ENCODE measurements at places on chromosomes 11 and 22. TPM values are rescaled to one million over a fixed set of nuclear protein-coding genes. Genes with fewer than 3 reads are reported as not detected.

Gene KRTAP5-1
- not detected for total RNA-seq

Gene LRRC56
- total RNA-seq: 7.7 TPM

- H3K27ac ChIP-seq: no peak overlapping the region
- H3K4me1 ChIP-seq: peaks cover 3% of the 10 kb centered on the region
- H3K27me3 ChIP-seq: no peaks in the 10 kb centered on the region
- DNase-seq: no peak
- H3K36me3 ChIP-seq: peaks cover 14% of the 10 kb centered on the region
Observed at GRCh38 chr11:94871491-94872185, 101.7 kb downstream of the CWC15 start.

GRCh38 chr11:102561636-102562035, 31.1 kb upstream of the MMP7 start:
- H3K4me3 ChIP-seq: no peak overlapping the region
- no peak overlapping the region for H3K27ac ChIP-seq
- H3K36me3 ChIP-seq: no peaks in the 10 kb centered on the region

Measured in kidney (tissue), 22 donors.